ENCODE measurements at places on chromosomes 3 and 15. TPM values are rescaled to one million over a fixed set of nuclear protein-coding genes. Genes with fewer than 3 reads are reported as not detected.

TGM5 gene
- not detected for total RNA-seq

GALK2 gene
- total RNA-seq: 36.6 TPM

LSMEM2 gene
- not detected for total RNA-seq

AQP9 gene
- total RNA-seq: 0.25 TPM

CYP8B1 gene
- total RNA-seq: not detected

EPHB1 gene
- total RNA-seq: 29.0 TPM

SPSB4 gene
- 7.6 TPM for total RNA-seq

ADAMTS7 gene
- total RNA-seq: 10.6 TPM
